ENCODE measurements at places on chromosomes 16 and 17. TPM values are rescaled to one million over a fixed set of nuclear protein-coding genes. Genes with fewer than 3 reads are reported as not detected.

DNA sequence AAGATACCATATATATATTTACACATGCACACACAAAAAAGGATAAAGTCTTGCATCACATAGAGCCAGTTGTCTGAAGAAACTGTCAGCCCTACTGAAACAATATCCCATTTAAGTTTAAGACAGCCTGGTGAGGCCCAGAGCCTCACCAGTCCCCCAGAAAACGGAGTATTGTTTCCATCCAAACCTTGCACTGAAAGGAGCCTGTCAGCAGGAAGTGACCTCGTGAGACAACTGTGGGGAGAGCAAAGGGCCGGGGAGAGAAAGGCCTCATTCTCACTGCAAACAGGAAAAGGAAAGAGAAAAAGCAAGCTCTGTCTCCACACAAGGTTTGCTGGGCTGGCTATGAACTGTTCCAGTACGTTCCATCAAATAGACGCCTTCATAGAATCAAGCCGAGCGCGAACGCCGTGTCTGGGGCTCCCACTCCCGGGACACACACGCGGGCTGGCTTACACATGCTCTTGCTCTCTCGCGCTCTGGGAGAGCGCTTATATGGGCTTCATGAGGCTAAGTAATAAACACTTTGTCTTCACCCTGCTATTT is 44.4 kb upstream of the ZFHX3 start:
- no peak overlapping the region for H3K4me3 ChIP-seq
- no peak for DNase-seq
- no peaks in the 10 kb centered on the region for H3K27me3 ChIP-seq
- H3K36me3 ChIP-seq = no peaks in the 10 kb centered on the region
- peaks cover 12% of the 10 kb centered on the region for H3K4me1 ChIP-seq

- no peaks in the 10 kb centered on the region for H3K4me1 ChIP-seq
- no peak overlapping the region for H3K4me3 ChIP-seq
Observed at GRCh38 chr17:82177761-82178498, 34.7 kb downstream of the CCDC57 start.

DNA sequence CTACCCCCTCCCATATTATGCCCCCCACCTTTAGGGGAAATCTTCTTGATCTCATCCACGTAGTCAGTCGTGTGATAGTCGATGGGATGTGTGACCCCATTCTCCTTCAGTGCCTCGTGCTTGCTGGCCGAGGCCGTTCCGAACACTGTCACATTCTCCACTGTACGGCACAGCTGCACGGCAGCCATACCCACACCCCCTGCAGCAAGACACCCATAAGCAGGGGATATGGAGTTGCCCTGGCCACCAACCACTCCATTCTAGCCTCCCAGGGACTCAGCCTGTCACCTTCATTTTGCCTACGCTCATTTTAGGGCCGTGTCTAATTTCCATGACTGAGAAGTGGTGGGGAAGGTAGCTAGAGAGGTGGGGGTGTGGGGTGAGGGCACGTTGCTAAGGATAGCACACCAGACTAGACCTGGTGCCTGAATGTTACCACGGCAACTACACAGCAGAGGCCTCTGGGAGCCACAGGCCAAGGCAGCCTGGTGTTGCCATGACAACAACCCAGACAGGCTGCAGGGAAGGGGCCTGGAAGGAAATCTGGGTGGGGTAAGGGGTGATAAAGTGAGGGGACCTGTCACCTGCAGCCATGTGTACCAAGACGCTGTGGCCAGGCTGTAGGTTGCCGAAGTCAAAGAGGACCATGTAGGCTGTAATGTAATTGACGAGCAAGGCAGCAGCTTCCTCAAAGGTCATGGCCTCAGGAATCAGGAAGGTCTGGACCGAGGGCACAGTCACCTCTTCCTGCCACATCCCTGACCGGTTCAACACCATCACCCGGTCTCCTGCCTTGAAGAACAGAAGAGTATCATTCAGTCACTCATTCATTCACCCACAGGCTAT is 4.0 kb downstream of the VAT1 start:
- H3K27ac ChIP-seq = no peak overlapping the region
- peaks cover 64% of the 10 kb centered on the region for H3K36me3 ChIP-seq
- DNase-seq = no peak
- peaks cover 37% of the 10 kb centered on the region for H3K4me1 ChIP-seq
- H3K4me3 ChIP-seq = no peak overlapping the region
- no peaks in the 10 kb centered on the region for H3K27me3 ChIP-seq

GRCh38 chr16:85522308-85522841 is 90.7 kb upstream of the GSE1 start:
- DNase-seq = no peak
- H3K27ac ChIP-seq = no peak overlapping the region
- no peak overlapping the region for H3K4me3 ChIP-seq

DNA sequence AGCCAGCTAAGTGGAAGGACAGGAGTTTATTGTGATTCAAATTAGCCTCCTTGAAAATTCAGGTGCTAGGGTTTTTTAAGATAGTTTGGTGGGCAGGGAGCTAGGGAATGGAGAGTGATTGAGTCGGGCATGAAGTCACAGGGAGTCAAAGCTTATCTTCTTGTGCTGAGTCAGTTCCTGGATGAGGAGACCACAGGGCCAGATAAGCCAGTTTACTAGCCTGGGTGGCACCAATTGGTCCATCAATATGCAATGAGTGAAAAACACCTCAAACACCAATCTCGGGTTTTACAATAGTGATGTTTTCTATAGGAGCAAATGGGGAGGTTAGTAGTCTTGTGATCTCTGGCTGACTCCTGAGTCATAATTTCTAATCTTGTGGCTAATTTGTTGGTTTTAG is 165.1 kb downstream of the ABCC12 start:
- no peaks in the 10 kb centered on the region for H3K27me3 ChIP-seq
- no peak overlapping the region for H3K27ac ChIP-seq
- no peak for DNase-seq
- H3K4me1 ChIP-seq = no peaks in the 10 kb centered on the region
- H3K36me3 ChIP-seq = no peaks in the 10 kb centered on the region
- H3K4me3 ChIP-seq = no peak overlapping the region

DNA sequence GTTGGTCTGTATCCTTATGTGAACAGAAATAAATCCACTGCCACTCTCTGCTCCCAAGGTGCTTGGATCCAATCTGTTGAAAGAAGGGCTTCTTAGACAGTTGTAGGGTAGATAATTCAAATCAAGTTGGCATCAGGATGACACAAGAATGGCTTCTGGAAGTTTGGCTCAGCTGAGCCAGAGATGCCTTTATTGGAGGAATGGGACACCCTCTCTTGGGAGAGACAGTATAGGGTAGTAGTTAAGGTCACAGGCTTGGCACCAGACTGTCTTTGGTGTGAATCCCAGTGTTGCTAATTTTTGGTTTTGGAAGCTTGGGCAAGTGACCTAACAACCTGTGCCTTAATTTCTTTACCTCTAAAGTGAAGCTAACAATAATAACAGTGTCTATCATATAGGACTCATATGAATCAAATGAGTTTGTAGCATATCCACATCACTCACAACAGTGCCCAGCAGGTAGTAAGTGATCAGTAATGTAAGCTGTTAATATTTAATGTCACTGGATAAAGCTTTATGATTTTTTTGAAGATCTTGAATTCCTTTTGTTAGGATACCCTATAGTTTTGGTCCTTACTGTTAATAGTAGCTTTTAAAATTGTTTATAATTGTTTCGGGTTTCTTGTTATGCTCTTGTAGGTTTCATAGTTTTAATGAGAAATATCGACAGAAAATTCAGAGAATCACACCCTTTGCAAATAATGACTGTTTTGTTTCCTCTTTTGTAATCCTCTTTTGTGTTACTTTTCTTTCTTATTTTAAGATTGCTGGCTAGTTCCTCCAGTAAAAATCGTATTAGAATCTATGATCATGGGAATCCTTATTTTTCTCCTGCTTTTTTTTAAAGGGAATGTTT is 19.1 kb downstream of the ZNRF1 start:
- no peak for DNase-seq
- peaks cover 28% of the 10 kb centered on the region for H3K4me1 ChIP-seq
- H3K27ac ChIP-seq = 0 out of 2 replicates have a peak overlapping the region, but pooled peaks have one; percentile 21
- no peaks in the 10 kb centered on the region for H3K27me3 ChIP-seq

DNA sequence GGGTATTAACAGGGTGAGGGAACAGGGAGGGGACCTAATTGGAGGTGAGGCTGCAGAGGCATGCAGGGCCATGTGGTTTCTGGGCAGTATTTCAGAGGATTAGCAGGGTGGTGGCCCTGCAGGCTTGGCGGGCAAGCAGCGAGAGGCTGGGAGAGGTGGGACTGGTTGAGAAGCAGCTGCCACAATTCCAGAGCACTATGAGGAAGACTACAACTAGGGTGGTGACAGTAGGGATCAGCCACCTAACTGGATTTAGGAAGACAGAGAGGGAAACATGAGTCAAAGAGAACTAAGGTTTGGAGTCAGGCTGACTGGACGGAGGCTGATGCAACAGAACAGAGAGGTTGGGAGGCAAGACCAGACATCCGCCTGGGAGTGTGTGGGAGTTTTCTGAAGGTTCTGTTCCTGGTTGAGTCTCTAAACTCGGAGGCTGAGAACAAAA is 12.3 kb downstream of the ALOXE3 start:
- H3K27ac ChIP-seq = no peak overlapping the region
- DNase-seq = no peak
- no peaks in the 10 kb centered on the region for H3K36me3 ChIP-seq
- peaks cover 5% of the 10 kb centered on the region for H3K4me1 ChIP-seq
- no peak overlapping the region for H3K4me3 ChIP-seq

GRCh38 chr17:381941-382643 is 29.5 kb upstream of the RPH3AL start:
- H3K4me1 ChIP-seq = peaks cover 16% of the 10 kb centered on the region
- H3K27me3 ChIP-seq = 0 out of 2 replicates have a peak, but pooled peaks cover 4% of the 10 kb centered on the region
- no peaks in the 10 kb centered on the region for H3K36me3 ChIP-seq
- no peak overlapping the region for H3K4me3 ChIP-seq

DNA sequence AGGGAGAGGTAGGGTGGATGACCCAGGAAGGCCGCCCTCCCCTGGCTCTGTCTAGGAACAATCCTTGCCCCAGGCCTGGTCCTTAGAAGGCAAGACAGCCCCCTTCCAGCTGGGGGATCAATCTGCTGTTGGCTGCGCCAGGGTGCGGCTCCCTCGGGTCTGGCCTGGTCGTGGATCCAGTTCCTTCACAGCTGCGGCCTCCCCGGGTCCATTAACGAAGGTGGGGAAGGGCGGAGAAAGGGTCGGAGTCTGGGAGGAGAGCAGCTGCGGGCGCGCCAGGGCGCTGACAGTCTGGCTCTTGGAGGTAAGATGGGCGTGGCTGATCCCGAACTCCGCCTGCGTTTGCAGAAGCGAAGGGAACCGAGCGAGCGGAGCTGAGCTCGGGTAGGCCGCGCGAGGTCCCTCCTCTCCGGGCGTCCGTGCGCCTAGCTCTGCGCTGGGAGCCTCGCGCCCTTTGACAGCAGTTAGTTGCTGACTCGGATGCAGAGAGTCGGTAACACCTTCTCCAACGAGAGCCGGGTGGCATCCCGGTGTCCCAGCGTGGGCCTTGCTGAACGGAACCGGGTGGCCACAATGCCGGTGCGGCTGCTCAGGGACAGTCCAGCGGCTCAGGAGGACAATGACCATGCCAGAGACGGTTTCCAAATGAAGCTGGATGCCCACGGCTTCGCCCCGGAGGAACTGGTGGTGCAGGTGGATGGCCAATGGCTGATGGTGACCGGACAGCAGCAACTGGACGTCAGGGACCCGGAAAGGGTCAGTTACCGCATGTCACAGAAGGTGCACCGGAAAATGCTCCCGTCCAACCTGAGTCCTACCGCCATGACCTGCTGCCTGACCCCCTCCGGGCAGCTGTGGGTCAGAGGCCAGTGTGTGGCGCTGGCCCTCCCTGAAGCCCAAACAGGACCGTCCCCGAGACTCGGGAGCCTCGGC is at the start of gene HSPB9:
Gene HSPB9 (plus strand): TSS at position 434 of the 933 bp plus-strand sequence. CDS start 47 bp downstream, at position 481.
- no peaks in the 10 kb centered on the region for H3K27me3 ChIP-seq
- H3K36me3 ChIP-seq = peaks cover 43% of the 10 kb centered on the region
- no peak within 1 kb of the TSS for H3K27ac ChIP-seq
- DNase-seq = no peak
- no peak within 1 kb of the TSS for H3K4me3 ChIP-seq
- peaks cover 10% of the 10 kb centered on the region for H3K4me1 ChIP-seq

DNA sequence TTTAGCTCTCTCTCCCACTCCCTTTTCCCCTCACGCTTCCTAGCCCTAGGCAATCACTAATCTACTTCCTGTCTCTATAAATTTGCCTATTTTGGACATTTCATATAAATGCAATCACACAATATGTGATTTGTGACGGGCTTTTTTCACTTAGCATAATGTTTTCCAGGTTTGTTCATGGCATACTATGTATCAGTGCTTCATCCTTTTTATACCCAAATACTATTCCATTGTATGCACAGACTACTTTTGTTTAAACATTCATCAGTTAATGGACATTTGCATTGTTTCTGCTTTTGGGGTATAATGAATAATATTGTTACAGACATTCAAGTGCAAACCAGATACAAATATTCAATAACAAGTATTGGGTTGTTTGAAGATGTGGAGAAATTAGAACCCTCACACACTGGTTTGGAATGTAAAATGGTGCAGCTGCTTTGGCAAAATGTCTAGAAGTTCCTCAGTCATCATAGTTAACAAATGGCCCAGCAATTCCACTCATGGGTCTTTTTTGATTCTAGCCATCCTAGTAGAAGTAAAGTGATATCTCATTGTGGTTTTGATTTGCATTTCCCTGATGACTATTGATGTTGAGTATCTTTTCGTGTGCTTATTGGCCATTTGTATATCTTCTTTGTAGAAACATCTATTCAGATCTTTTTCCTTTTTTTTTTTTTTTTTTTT is 67.7 kb downstream of the TBX4 start:
- H3K4me1 ChIP-seq = no peaks in the 10 kb centered on the region
- H3K27ac ChIP-seq = no peak overlapping the region
- peaks cover 12% of the 10 kb centered on the region for H3K27me3 ChIP-seq
- no peak for DNase-seq
- H3K4me3 ChIP-seq = no peak overlapping the region

- DNase-seq = no peak
- H3K36me3 ChIP-seq = no peaks in the 10 kb centered on the region
- no peaks in the 10 kb centered on the region for H3K4me1 ChIP-seq
- H3K27me3 ChIP-seq = no peaks in the 10 kb centered on the region
- no peak overlapping the region for H3K4me3 ChIP-seq
Observed at GRCh38 chr17:77542011-77542410, 401.2 kb downstream of the SEC14L1 start.

Gene NLRC3
- total RNA-seq = not detected

Gene RNF227
- 0.42 TPM for total RNA-seq

Gene PYDC1
- not detected for total RNA-seq

Gene MYO1D
- 1.7 TPM for total RNA-seq

Gene SCGB1C2
- not detected for total RNA-seq

Data from SJSA1 (cell line).